Coronary artery (tissue), 2 donors: ENCODE measurements at places on chromosomes 6 and 20.

- no peak for DNase-seq
These were observed 24.6 kb downstream of the MLIP start for GRCh38 chr6:54135665-54136369.

- no peak for DNase-seq
These were observed 655.0 kb upstream of the DEFB115 start for GRCh38 chr20:30602424-30602823.

- no peak for DNase-seq
These were observed 189.4 kb upstream of the ARID1B start for GRCh38 chr6:156587751-156588301.

DNA sequence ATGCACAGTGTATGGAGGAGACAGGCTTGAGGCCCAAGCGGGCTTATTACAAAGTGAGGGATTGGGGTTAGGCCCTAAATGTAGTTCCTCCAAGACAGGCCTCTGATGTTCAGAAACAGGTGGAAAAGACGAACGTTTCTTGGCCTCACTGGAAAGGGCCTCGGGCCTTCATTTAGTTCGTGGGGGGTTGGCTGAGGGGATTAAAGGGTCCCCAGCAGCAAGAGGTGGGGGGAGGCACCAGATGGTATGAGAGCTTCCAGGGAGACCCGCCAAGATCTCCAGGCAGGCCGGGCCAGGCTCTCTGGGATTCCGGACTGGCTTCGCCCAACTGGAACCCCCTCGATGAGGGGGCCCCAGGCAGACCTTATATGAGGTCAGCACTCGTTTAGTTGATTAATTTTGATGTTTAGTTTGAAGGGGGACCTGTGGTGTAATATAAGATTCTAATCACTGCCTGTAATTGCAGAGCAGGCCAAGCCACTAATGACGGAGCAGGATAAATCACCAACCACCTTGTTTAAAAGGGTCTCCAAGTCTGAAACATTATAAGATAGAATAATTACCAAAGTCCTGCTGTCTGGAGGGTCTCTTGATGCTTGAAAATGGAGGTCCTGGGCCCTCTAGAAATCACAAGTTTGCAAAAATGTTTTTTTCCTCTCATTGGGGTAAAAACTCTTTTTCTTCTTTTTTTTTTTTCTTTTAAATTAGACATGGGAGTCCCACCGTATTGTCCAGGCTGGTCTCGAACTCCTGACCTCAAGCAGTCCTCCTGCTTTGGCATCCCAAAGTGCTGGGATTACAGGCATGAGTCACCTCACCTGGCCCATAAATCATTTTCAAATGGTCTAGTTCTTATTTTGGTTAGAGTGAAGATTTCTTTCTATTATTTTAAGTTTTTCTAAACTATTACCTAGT lies 2.2 kb downstream of the HMGA1 start:
- DNase-seq: no peak

GRCh38 chr6:142416179-142416578 lies 114.4 kb downstream of the ADGRG6 start:
- no peak for DNase-seq

DNA sequence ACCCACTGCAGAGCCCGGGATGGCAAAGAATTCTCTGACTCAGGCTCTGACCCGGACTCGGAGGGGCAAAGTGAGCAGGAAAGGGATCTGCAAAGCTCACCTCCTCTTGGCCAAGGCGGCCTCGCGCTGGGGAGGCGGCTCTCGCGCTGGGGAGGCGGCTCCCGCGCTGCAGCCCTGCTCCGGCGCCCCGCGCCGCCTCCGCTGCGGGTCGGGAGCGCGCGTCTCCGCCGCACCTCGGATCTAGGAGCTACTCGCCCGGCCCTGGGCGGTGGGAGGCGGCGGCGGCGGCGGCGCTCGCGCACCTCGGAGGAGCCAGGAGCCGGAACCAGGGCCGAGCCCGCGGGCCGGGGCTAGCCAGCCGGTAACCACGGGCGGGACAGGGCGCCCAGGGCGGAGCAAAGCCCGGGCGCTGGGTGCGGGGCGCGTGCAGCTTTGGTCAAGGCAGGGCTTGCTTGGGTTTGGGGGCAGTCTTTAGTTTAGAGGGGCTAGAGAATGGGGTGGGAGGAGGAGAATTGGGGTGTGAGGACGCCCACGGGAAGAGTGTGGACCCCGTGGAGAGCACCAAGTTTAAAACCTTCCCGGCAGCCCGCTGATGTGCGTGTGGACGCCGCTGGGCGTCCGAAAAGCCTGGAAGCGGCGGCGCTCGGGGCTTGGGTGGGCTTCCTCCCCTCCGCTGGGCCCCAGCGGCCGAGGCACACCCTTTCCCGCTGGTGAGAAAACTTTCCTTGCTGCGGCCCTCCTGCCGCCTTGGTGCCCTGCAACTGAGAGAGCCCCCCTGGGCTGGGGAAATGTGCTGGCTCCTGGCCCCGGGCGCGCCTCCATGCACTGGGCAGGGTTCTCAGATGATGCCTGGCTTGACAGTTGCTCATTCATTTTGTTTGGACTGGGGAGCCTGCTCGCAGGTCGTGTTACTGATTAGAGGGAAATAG lies at the start of gene MRAP2:
MRAP2 (plus strand) TSS at position 250 of the 929 bp plus-strand sequence. CDS start 21,547 bp downstream, outside the sequence.
- no peak for DNase-seq

DNA sequence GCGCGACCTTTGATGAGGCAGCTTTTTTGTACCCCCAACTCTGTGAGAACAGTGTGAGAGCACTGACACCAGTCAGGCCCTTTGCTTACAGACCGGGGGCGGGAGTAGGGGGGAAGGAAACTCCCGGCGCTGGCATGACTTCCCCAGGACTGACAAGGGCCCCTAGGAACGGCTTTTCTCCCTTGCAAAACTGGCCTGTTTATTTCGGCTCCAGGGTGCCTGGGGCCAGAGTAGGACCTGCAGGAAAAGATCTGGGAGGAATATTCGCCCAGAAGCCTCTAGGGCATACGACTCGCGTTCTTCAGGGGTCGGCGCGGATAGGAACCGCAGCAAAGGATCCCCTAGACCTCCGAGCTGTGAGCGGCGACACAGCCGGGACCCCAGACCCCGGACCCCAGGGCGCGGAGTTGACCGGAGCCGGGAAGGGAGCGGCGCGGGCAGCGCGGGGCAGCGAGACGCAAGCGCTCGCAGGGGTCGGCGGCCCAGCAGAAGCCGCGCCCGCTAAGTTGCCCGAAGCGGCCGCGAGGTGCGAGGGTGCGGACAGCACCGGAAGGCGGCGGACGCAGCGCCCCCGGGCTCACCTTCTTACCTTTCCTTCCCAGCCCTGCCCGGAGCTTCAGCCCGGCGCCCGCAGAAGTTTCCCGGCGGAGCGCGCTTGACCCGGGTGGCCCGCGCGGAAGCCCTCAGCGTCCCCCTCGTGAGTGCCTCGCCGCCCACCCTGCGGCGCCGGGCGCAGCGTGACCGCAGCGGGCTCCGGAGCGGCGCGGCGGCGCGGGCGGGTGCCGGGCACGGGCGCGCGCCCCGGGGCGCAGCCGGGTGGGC lies at the start of gene POPDC3:
POPDC3 (minus strand) TSS at position 771 of the 822 bp plus-strand sequence. CDS start 18,105 bp downstream, outside the sequence.
- no peak for DNase-seq

- DNase-seq: no peak
These were observed 119.0 kb downstream of the ALDH8A1 start for GRCh38 chr6:134830940-134831339.

DNA sequence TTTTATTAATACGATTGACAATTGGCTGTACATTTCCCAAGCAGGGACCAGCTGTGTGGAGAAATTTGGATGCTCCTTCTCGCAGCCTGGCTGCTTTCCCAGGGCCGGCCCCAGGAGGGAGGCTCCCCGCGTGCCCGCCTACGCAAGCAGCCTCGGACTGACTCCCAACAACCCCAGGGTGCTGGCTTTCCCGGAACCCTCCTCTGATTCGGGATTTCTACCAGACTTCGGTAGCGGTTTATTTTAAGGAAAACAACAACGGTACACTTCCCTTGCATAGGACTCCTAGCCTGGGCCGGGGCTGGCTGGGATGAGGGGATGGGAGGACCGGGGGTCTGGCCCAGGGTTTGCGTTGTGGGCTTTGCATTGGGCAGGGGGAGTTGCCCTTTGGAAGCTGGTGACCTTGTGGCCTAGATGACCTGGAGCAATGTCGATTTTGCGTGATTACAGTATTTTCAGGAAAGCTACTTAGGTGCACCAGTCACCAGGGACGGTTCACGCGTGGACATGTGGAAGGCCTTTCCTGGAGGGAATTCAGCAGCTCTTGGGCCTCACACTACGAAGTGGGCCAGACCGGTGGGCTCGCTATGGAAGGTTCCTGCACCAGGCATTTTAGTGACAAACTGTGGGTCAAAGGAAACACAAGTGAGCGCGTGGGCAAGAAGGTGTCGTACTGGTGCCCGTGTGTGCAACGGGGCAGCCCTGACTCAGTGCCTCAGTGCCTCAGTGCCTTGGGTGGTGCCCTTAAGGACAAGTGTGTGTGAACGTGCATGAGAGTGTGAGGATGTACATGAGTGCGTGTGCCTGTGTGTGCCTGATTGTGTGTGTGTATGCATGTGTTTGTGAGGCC lies 20.7 kb upstream of the PHACTR3 start:
- no peak for DNase-seq

DNA sequence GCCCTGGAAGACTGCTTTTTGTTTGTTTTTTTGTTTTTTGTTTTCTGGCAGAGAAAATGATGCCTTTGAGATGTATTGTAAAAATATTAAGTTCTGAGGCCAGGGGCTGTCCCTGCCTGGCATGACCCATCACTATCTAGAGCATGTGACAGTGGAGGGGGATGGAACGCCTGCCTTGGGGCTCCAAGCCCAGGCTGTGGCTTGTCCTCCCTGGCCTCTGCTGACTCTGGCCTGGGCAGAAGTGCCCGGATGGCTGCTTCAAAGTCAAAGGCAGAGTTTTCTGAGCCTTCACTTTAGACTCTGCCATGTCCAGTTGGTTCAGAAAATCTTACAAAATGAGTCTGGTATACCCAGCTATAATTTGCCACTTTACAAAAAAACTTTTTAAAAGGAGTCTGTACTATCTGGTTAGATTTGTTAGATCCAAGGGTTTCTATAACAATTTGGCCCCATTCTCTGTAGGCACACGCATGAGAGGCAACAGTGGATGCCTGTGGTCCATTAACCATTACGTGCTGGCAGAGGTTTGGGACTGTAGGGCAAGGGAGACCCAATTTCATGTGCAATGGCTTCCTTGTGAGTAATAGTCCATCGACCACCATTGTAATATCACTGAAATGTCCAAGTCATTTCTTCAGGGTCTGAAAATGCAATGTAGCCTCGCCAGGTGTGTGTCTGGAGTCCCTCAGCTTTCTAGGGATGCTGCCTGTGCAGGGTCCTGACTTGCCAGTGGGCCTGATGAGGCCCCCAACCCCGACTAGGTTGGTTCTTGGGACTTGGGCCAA lies 8.3 kb downstream of the PPP1R3G start:
- no peak for DNase-seq

- DNase-seq: no peak
These were observed 41.9 kb upstream of the SUPT3H start for GRCh38 chr6:45419571-45420082.

DNA sequence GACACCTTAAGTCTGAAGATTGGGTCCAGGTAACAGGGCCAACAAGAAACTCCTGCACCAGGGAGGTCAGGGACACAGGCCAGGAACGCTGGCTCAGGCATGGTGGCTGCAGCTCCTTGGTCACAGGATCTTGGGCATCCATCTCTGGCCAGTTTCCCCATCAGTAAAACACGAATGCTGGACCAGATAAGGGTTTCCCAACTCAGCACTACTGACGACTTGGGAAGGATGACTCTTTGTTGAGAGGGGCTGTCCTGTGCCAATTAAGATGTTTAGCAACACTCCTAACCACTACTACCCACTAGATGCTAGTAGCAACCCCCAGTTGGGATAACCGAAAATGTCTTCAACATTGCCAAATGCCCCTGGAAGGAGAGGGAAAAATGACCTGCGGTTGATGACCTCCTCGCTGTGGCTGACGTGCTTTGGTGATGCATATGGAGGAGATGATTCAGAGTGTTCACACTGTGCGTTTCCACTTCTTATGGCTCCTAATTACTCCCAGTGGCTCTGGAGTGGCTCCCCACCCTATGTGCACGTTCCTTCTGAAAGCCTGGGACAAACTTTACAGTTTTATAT lies 261.9 kb downstream of the CDH26 start:
- no peak for DNase-seq

DNA sequence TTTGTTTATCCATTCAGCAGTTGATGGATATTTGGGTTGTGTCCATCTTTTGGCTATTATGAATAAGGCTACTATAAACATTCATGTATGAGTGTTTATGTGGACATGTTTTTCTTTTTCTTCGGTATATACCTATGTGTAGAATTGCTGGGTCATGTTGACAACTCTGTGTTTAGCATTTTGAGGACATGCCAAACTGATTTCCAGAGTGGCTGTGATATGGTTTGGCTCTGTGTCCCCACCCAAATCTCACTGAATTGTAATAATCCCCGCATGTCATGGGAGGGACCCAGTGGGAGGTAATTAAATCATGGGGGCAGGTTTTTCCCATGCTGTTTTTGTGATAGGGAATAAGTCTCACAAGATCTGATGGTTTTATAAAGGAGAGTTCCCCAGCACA lies 439.7 kb downstream of the UTRN start:
- no peak for DNase-seq

DNA sequence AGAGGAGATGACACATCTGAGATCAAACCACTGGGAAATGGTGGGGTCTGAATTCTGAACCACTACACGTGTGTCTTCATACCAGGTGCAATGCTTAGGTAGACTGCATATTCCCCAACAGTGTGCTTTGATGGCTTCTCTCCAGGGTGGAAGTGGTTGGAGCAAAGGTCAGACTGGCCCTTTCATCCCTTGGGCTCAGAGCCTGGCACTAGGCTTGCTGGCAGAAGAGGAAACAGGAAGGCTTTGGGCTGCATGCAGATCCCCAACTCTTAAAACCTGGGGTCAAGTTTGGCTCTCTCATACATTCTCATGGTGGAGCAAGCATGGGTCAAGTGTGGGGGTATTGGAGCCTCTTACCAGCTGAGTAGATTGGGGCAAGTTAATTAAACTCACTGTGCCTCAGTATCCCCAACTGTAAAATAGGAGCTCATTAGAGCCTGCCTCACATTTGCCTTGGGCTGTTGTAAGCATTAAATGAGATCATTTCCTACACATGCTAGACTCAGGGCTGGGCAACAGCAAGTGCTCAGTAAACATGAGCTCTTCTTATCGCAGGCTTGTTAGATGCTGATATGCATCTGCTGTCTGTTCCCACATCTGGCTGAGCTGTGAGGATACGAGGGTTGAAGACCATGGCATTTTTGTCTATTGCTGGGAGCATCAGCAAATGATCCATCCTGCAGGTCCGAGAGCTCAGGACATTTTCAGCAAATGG lies 51.6 kb upstream of the FAM83D start:
- DNase-seq: no peak

GRCh38 chr20:19867074-19867473 lies 109.0 kb downstream of the RIN2 start:
- no peak for DNase-seq

GRCh38 chr6:19788686-19789085 lies 48.5 kb upstream of the ID4 start:
- no peak for DNase-seq

DNA sequence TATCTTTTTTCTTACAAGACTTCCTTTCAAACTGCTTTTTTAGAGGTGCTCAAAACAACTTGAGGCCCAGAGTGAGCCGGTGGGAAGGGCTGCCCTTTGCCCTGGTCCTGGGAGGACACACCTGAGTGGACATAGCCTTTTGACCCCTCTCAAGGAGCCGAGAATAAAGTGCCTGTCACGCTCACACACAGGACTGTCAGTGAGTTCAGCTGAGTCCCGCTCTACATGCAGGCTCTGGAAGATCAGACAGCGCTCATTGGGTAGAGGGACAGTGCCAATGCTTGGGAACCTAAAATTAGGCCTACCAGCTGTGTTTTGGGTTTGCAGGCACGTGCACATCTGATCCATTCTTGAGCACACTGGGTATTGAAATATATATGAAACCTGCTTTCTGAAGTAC lies 387.8 kb downstream of the CD83 start:
- no peak for DNase-seq

GRCh38 chr20:1533059-1533458 lies 24.4 kb downstream of the SIRPD start:
- no peak for DNase-seq
